ENCODE measurements at places on chromosomes 12 and 14.

GRCh38 chr12:56126732-56127239 lies 1.3 kb upstream of the ESYT1 start:
- no peak for DNase-seq

DNA sequence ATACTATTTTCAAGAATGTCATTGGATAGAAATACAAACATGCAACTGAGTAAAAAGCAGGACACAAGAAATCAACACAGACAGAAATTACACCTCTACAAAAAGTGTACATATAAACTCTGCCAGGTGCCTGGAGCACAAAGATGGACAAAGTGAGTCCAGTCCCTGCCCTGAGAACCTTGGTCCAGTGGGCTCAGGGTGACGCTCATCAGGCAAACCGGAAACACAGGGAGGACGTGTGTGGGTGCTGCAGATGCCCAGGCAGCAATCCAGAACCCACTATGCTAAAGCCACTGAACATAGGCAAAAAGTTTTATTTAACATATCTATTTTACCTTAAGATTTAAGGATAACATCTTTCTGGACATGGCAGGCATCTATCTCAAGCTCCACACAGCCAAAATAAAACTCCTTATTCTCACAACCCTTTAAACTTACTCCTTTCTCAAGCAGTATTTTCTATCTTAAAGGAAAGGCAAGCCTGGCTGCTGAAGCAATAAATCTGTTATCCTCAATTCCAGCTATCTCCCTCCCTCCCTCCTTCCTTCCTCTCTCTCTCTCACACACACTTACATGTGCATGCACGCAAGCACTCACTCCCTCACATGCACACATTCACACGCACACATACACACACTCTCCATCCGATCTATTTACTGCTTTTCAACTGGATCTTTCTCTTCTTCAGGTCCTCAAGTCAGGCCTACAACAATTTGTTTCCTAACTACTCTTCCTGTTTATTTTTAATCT lies 10.2 kb downstream of the PPP1R13B start:
- no peak for DNase-seq

- DNase-seq = no peak
Observed at GRCh38 chr14:86153480-86153879, 623.5 kb downstream of the FLRT2 start.

DNA sequence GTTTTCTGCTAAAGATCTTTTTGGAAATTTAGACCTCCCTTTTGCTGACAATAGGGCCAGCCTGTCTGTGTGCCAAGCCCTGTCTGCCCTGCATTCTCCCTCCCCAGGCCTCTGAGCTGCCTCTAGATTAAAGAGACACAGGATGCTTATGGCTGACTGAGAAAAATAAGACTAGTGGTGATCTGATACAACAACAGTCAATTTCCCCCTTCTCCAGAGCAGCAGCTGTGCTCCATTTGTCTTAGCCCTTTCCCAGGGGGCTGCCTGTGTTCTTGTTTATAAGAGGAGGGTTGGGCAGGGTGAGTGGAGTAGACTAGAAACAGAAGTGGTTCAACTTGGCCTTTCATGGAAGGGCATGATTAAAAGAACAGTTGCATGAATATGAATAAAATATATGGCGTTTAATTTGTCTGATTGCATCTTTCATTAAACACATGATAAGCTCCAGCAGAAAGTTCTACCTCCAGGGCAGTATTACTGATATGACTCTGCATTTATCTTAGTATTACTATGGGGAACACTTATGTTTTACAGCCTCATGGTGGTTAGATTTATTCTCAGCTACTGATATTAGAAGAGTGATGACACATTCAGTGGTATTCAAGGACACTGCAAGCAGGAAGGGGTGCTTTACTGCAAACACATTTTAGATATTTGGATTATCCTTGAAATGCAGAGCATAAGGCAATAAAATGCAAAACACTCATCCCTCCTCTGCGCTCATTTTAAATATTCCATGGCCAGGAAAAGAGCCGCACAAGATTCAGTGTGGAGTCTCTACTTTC lies 150.2 kb upstream of the CLEC14A start:
- DNase-seq = no peak

- no peak for DNase-seq
Observed at GRCh38 chr12:92899386-92900001, 29.6 kb downstream of the EEA1 start.

GRCh38 chr14:47194055-47194454 lies 481.4 kb downstream of the MDGA2 start:
- DNase-seq = no peak

GRCh38 chr12:109762071-109762672 lies 48.5 kb downstream of the FAM222A start:
- no peak for DNase-seq

- no peak for DNase-seq
Observed at GRCh38 chr14:70707138-70708038, 65.7 kb downstream of the TTC9 start.

- no peak for DNase-seq
Observed at GRCh38 chr14:31717294-31718085, 156.3 kb downstream of the NUBPL start.

DNA sequence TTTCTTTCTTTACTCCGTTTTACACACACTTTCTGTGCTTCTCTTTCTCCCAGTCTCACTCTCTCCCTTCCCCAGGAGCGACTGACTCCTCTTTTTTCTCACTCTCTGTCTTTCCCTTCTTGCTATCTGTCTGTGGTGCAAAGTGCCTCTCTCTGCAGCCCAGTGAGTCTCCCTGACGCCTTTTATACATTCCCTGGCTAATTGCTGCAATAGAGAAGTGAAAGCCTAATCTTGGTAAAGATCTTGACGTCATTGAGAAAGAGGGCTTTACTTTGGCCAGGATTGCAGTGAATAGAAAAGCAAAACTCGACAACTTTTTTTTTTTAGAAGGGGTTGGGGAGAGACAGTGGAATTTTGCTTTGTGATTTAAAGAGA lies 706 bp upstream of the DIO2 start:
- DNase-seq = no peak

DNA sequence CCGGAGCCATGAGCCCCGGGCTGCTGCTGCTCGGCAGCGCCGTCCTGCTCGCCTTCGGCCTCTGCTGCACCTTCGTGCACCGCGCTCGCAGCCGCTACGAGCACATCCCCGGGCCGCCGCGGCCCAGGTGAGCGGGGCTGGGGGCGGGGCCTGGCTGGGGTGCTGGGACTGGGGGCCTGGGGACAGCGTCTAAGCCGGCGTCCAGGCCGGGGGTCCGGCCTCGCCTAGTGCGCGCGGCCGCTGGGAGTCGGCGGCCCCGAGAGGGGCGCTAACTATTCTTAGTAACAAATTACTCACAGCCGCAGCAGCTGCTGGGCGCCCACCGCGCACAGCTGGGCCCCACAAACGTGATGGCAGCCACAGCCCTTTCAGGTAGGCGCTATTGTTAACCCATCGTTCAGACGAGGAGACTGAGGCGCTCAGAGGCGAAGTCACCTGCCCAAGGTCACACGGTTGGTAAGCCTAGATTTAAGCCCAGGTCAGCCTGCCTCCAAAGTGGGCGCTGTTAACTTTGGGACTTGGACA lies 374 bp downstream of the CYP46A1 start:
- no peak for DNase-seq

DNA sequence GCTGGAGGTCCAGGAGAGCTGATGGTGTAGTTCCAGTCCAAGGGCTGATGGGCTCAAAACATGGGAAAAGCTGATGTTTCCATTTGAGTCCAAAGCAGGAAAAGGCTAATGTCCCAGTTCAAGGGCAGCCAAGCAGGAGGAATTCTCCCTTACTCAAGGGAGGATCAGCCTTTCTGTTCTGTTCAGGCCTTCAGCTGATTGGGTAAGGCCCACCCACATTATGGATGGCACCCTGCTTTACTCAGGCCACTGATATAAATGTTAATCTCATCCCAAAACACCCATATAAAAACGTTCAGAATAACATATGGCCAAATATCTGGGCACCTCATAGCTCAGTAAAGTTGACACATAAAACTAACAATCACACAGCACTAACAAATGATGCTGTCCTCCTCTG lies 64.1 kb downstream of the SAMD4A start:
- DNase-seq = no peak

DNA sequence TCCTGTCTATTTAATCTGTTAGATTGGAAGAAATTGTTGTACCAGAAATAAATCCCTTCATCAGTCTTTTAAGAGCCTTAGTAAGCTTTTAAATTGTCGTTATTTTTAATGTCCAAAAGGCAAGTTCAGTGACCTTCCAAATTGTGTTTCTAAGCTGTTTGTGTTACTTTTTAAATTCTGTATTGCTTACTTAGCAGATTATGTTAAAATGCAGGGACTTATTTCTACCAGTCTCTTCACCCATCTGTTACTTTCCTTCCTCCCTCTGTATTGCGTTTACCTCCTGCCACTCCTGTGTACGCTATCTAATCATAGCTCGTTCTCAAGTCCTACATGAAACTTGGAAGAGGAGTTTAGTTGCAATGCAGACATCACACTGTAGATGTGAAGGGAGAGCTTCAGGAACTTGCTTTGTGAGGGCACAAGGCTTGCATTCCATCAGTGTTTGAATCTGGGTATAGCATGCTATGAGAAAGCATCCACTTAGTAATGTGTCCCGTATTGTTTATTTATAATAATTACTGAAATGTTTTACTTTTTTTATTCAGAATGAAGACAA lies 406.5 kb upstream of the RGS6 start:
- DNase-seq = no peak

- DNase-seq = no peak
Observed at GRCh38 chr14:104792101-104792884, 3.3 kb downstream of the AKT1 start.

GRCh38 chr14:59160506-59160905 lies 28.0 kb upstream of the DAAM1 start:
- no peak for DNase-seq

GRCh38 chr12:46359667-46360280 lies 12.8 kb downstream of the SLC38A2 start:
- no peak for DNase-seq

DNA sequence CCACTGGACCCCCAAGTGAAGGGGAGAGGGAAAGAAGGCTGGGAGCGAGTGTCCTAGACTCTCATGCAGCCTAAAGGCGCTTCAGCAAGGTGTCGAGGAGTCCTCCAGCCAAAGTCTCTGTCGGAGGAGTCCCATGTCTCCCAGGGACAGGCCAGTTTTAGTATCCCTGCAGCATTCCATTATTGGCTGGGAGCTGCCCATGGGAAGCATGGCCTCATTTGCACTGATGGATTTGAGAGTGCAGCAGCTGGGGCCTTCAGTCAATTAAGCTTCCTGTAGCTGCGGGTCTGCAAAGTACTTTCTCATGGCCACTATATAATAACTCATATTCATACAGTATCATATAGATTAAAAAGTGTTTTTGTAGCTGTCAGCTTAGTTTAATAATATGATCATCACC lies 12.4 kb upstream of the RPH3A start:
- DNase-seq = no peak

GRCh38 chr12:51667269-51667668 lies 76.2 kb downstream of the SCN8A start:
- no peak for DNase-seq

GRCh38 chr14:35268946-35269345 lies 23.2 kb upstream of the PSMA6 start:
- no peak for DNase-seq

DNA sequence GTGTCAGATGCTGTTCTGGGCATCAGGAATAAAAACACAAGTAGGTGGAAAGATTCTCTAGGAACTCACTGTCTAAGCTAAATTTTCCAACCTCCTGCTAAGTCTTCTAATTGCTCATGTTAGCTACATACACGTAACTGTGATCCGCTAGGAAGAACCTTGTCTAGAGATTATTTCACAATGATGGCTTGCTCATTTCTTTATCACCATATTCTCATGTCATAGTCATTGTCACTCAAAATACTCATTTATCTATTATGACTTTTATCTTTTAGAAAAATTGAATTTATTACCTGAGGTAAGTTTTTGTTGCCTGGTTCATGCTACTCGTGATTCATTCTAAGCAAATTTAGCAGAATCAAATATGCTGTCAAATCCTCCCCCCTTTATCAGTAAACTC lies 1402.4 kb upstream of the FLRT2 start:
- DNase-seq = no peak

DNA sequence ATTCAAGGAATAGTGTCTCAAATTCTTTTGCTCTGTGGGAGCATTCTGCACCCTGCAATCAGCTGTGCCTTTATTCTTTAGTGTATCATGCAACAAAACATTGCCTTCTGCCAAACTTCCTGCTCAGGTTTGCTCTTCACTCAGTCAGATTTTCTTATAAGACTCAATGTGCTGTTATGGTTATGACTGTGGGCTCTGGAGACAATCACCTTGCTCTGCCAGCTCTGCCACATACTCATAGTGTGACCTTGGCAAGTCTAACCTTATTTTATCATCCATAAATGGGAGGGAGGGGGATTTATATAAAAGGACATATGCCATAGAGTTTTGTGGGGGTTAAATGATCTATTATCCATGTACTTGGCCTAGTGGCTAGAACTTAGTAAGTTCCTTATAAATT lies 51.3 kb downstream of the SRGAP1 start:
- DNase-seq = no peak

GRCh38 chr12:57247041-57247440 lies 3.9 kb downstream of the STAC3 start:
- no peak for DNase-seq

DNA sequence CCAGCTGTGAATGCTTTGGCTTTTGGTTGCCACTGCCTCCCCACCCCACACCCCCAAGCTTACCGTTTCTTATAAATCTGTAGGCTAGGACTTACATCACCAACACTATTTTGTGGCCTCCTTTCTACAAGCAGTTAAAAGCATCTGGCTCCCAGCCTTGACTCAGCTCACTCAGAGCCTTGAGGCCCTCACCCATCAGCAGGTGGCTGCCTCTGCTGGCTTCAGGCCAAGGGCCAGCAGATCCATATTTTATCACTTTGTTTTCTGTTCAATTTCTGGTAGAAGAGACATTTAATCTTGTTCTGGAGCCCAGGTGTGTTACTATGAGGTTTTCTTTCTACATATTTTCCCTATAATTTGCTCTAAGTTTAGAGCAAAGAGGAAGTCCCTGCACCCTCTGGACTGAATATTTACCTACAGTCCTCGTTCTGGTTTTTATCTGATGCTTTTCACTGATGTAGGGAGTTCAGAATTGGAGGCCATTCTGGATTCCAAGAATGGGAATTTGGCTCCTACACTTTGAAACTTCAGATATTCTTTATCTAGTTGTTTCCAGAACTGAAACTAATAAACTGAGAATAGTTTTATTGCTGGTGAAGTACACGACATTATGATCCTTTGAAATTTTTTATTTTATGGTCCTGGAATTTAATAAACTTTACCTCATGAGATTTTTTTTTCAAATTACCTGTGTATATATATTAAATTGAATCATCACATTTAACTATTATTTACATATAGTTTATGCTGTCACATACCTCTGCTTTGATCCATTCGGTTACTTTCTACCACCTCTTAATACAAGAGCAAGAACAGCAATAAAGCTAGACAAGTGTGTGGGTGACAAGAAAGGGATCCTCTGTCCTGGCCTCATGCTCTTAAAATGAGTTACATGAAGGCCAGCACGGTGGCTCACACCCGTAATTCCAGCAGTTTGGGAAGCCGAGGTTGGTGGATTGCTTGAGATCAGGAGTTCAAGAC lies 22.2 kb downstream of the PLBD1 start:
- no peak for DNase-seq

DNA sequence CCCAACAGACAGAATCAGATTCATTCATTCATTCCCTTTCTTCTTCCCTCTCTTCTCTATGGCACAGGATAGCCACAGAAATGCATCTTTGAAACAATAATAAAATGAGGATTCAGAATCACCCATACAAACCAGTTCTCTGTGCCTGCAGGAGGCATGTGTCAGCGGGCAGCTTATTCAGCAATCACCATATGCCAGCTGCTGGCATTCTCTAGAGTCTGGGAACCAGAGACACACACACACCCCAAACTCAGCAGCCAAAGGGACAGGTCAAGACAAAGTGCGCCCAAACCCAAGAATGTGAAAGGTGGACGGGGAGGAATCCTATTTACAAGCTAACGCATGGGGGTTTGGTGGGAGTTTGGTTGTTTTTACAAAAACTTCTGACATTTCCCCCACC lies 14.1 kb downstream of the ARF3 start:
- no peak for DNase-seq
